Inflammatory macrophage (primary cell): ENCODE measurements at places on chromosomes 16 and 17.

DNA sequence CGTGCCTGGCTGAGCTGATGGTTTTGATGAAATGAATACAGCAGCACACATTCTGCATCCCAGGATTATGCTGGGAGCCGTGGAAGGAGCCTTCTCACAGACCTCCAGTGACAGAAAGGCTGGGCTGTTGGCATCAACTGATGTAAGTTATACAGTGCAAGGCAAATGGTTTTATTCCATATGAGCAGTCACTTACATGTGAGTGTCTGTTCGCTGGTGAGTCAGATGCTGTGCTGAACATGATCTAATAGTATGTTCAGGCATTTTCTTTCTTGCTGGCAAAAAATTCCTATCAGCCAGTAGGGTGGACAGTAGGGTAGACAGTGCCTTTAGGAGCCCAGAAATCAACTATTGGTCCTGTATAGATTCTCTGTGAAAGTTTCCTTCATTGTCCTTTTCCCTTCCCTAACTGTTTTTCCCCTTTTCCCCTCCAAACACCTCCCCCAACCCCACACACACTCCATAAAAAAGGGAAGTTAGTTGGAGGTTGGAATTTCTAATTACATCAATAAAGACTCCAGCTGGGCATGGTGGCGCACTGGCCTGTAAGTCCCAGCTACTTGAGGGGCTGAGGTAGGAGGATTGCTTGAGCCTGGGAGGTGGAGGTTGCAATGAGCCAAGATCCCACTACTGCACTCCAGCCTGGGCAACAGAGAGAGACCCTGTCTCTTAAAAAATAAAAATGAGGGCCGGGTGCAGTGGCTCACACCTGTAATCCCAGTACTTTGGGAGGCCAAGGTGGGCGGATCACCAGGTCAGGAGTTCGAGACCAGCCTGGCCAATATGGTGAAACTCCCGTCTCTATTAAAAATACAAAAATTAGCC lies 36.2 kb downstream of the LDHD start:
- peak; percentile 19 for DNase-seq

DNA sequence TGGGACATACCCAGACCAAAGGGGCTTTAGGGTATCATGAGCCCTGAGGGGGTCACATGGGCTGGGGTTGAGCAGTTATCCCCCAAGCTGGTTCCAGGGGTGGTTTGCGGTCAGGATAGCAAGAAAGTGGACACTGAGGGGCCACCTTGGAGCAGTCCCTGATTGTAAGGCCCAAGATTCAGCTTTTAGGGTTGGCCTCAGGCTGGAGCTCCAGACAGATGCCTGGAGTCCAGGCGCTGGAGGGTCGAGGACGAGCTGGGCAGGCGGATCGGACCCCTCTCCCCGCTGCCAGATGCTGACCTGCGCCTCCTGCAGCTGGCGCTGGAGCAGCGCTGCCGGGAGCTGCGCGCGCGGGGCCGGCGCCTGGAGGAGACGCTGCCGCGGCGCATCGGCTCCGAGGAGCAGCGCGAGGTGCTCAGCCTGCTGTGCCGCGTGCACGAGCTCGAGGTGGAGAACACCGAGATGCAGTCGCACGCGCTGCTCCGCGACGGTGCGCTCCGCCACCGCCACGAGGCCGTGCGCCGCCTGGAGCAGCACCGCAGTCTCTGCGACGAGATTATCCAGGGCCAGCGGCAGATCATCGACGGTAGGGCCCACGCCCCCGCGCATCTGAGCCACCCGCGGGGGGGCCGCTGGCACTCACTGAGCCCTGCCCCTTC lies 10.0 kb downstream of the BTBD17 start:
- DNase-seq, result no peak

DNA sequence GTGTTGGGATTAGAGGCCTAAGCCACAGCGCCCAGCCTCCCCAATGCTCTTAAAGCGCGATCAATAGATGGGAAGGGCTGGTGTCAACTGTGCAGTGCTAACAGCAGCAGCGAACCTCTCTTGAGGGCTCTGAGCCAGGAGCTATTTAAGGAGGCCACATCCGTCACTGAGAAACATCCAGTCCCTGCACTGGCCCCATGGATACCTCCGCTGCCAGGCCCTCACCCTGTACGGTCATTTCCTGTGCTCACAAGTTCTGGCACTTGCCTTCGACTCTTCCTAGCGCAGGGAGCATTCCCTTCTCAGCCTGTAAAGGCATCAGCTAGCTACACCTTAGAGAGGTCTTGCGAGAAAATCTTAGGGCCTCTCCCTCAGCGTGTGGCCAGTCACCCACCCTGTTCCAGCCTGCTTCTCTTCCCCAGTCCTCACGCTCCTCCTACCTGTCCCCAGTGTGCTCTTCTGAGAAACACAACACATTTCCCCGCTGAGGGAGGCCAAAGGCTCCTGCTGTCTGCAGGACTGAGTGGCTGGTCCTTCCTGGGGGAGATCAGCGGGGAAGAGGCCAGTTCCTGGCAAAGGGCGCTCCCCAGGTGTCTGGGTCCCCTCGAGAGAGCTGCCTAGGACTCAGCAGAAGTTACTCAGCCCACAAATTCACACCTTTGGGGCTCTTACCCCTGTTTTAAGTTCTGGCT lies 28.6 kb downstream of the GTF3C1 start:
- no peak for DNase-seq

GRCh38 chr17:50536683-50537646 lies 4.4 kb downstream of the EPN3 start:
- DNase-seq, result no peak

GRCh38 chr17:15262291-15263205 lies 2.6 kb downstream of the PMP22 start:
- peak; percentile 85 for DNase-seq

DNA sequence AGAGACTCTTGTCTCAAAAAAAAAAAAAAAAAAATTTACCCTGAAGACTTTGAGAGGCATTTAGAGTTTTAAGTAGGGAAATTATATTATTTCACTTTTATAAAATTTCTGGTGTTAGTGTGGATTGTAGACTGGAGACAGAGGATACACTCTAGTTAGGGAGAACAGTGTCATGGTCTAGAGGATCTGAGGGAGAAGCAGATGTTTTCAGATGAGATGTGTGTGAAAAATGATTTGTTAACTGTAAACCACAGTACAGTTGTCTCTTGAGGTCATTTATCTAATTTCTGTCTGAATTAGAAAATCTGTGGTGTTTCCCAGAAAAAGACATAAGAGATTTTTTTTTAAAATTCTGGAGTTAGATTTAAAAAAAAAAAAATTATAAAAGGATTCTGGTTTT lies 54.8 kb downstream of the NUP88 start:
- DNase-seq, result no peak

GRCh38 chr16:10067835-10068234 lies 114.4 kb downstream of the GRIN2A start:
- no peak for DNase-seq

- peak; percentile 21 for DNase-seq
Observed at GRCh38 chr17:2939714-2940351, 123.6 kb downstream of the OR1D5 start.

- DNase-seq, result no peak
Observed at GRCh38 chr17:40548982-40549685, 16.1 kb downstream of the CCR7 start.

DNA sequence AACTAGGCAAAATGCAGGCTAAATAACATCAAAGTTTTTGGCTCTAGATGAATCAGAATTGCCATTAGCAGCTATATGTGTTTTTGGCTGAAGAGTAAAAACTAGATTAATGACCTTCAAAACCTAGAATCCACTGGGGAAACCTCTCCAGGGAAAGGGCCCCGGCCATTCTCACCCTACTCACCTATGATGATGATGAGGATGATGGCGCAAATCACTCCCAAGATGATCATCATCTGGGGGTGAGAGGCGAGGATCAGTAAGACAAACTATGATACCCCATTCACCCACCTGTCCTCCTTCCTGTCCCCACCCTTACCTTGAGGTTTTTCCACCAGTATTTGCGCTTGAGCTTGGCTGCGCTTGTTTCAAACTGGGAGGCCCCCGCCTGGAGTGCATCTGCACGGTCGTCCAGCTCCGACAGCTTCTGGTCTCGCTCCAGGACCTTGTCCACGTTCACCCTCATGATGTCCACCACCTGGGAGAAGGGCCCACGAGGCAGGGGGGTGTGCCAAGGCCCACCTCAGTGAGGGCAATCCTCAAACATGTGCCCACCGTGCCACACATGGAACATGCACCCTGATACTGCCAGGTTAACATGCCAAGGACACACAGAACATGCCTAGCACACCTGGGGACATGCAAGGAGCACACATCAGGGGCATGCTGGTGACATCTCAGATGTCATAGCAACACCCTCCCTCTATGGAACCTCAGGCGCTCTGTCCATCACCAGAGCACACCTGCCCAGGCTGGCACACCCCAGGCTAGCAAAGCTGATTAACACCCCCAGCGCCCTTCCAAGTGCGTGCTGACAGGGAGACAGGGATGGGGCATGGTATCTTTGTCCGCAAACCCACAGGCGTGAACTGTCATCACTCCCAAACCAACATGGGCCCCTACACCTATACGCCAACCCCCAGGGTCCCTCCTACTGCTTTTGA lies 1.2 kb downstream of the VAMP2 start:
- no peak for DNase-seq

DNA sequence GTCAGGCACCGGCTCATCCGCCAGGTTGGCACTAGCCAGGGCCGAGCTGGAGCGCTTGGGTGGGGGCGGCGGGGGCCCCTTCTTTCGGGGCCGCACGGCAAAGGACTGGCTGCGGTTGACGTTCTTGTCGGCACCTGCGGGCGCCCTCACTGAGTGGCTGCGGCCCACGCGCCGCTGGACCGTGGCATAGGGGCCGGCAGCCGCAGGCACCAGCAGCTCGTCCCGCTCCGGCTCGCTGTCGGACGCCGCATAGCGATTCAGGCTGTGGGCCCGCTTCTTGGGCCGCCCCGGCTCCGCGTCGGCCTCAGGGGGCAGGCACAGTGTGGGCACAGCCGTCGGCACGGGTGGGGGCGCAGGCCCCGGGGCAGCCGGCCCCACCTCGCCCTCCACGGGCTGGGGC lies 15.9 kb downstream of the CASKIN1 start:
- no peak for DNase-seq

DNA sequence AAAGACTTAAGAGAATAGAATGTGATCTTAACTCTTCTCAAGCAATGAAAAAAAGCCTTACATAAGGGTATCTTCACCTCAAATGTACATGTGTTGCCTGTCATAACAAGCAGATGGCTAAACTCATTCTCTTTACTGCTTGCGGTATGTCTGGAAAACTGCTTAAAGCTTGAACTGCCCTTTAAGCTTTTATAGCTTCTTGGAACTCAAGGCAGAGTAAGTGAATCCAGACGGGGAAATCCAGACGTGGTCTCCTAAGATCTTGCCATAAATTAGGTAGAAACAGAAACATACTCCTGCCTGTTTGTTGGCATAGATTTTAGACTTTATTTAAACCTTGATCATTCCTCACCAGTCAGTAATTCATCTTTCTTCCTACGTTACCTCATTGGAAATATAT lies 19.6 kb downstream of the CLUAP1 start:
- no peak for DNase-seq

DNA sequence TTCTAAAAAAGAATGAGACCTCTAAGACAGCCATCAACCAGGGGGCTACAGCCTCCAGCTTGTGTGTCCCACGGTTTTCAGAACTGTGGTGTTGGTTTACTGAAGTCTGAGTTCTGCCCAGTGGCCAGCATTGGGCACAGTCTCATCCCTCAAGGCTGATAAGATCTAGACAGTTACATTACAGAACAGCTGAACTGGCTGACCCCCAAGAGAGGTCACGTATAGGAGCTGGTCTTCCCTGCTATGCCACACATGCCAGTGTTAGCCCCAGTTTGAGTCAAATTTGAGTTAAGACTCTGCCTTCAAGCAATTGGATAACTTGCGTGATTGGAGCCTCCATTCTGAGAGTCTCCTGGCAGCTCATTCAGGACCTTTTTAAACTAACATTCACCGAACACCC lies 14.8 kb upstream of the NUP93 start:
- no peak for DNase-seq

- DNase-seq, result no peak
Observed at GRCh38 chr17:49946964-49947584, 21.9 kb upstream of the DLX4 start.

DNA sequence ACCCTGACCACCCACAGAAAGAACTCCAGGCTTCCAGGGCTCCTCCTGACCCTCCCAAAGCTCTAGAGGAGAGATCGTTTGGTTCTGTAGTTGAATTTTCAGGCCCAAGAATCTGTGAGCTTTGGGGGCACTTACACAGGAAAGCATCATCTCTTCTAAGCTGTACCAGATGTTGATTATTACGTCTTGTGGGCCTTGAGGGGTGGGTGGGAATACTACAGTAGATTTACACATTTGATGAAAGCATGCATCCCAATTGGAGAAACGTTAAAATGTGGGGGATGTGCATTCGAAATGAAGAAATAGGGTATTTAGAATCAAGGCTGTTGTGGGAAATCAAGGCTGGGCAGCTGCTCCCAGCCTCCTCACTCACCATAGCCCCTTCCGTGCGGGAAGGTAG lies 61.9 kb downstream of the MGAT5B start:
- DNase-seq, result no peak

DNA sequence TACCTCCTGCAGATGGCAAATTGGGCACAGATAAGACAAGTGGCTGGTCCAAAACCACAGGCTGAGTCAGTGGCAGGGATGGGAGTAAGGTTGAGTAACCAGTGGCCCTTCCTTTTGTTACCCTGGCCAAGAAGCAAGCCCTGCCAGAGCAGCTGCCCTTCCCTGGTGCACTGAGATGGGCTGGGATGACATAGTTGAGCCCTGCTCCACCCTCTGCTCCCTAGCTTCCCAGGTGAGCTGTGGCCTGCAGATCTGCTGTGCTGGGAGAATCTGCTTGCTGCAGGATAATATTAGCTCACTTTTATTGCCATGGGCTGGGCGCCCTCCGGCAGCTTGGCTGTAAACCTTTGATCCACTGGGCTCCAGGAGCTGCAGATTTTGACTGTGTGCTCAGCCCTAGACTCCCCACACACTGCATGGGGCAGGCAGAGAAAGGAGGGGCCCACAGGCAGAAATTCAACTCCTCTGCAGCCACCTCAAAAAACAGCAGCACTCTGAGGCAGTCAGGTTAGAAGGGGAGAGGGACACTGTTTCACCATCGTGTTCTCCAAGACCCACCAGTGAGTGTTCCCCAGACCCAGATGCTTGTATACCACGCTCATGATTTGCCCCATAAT lies 101.8 kb downstream of the CBLN1 start:
- DNase-seq, result no peak

- no peak for DNase-seq
Observed at GRCh38 chr17:31857920-31858641, 963 bp downstream of the COPRS start.
